Cerebellum (tissue), 4 donors: ENCODE measurements at places on chromosomes 13 and 19. TPM values are rescaled to one million over a fixed set of nuclear protein-coding genes. Genes with fewer than 3 reads are reported as not detected.

Gene CNN2
- 12.2 TPM for total RNA-seq

Gene JSRP1
- total RNA-seq = not detected

Gene SBK2
- not detected for total RNA-seq

Gene PPM1N
- not detected for total RNA-seq

Gene IQCN
- 2.9 TPM for total RNA-seq

Gene FBL
- total RNA-seq = 96.6 TPM

Gene PGLYRP2
- not detected for total RNA-seq

Gene KLHL1
- 23.2 TPM for total RNA-seq

Gene CEACAM21
- 2.4 TPM for total RNA-seq

Gene ZNF749
- total RNA-seq = 35.7 TPM

Gene RNF17
- 0.09 TPM for total RNA-seq

Gene FXYD7
- total RNA-seq = 5.2 TPM

Gene NDFIP2
- total RNA-seq = 28.9 TPM

Gene PTH2
- not detected for total RNA-seq

Gene METTL21C
- 0.82 TPM for total RNA-seq

Gene DMPK
- 27.9 TPM for total RNA-seq
